Colonic mucosa (tissue), 4 donors: ENCODE measurements at places on chromosomes 2 and 18. TPM values are rescaled to one million over a fixed set of nuclear protein-coding genes. Genes with fewer than 3 reads are reported as not detected.

VWA3B gene
- 3.2 TPM for total RNA-seq

C2orf72 gene
- total RNA-seq = 44.5 TPM

ABCA12 gene
- 0.03 TPM for total RNA-seq

CPO gene
- total RNA-seq = not detected

CENPA gene
- 22.7 TPM for total RNA-seq

DCAF17 gene
- 9.7 TPM for total RNA-seq

AQP12B gene
- total RNA-seq = 7.9 TPM

REG1B gene
- total RNA-seq = not detected

- H3K4me3 ChIP-seq = no peak overlapping the region
- no peak for DNase-seq
- H3K27me3 ChIP-seq = no peaks in the 10 kb centered on the region
- no peaks in the 10 kb centered on the region for H3K4me1 ChIP-seq
- H3K27ac ChIP-seq = no peak overlapping the region
Measured at GRCh38 chr2:188422726-188423125, 131.1 kb downstream of the GULP1 start.

DNA sequence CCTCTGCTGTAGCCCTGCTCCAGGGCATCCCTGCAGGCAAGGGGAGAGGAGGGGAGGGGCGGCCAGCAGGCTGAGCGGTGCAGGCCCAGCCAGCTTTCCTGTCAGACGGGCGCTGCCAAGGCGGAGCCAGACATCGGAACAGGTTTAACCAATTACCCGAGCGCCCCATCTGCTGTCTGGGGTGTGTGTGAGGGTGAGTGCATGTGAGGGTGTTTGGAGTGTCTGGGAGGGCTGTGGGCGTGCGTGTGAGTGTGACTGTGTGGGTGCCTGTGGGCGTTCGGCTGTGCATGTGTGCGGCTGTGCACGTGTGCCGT lies 20.0 kb downstream of the EMX1 start:
- H3K4me3 ChIP-seq = no peak overlapping the region
- no peaks in the 10 kb centered on the region for H3K36me3 ChIP-seq
- no peak overlapping the region for H3K27ac ChIP-seq
- H3K27me3 ChIP-seq = no peaks in the 10 kb centered on the region

DNA sequence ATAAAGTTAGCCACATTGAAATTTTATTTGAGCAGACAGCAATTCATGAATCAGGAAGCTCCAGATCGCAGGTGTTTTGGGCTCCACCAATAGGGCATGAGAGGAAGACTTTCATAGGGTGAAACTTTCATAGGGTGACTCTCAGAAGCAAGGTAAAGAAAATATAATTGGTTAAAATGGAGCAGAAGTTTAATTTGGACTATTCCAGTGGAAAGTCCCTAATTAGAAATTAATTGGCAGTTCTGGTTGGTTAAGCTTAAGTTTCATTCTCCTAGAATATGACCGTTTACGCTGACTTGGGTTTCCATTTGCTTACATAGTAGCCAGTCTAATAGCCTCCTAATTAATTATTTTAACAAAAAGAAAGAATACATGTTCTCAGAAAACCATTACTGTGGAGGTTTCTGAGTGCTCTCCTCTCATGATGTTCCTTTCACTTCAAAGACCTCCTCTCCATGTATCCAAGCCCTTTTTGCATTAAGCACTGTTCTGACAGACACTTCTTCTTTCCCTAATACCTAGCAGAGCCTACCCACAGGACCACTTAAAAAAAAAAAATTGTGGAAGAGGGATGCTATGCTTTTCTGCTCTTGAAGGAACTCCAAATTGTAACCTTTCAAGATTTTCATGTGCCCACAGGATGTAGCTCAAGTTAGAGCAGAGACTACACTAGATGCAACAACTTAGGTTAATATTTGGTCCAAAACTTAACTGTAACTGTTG lies 99.1 kb downstream of the MREG start:
- DNase-seq = no peak
- no peaks in the 10 kb centered on the region for H3K27me3 ChIP-seq
- H3K27ac ChIP-seq = no peak overlapping the region

DNA sequence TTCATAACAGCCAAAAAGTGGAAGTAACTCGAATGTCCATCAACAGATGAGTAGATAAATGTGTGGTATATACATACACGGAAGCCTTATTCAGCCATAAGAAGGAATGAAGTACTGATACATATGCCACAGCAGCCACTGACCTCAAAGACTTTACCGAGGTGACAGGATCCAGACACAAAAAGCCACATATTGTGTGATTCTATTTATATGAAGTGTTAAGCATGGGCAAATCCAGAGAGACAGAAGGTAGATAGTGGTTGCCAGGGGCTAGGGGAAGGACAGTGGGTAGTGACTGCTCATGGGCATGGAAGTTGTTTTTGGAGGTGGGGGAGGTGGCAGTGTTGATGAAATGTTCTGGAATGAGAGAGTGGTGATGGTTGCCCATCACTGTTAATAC lies 33.9 kb downstream of the ZAP70 start:
- H3K27ac ChIP-seq = no peak overlapping the region
- no peaks in the 10 kb centered on the region for H3K4me1 ChIP-seq
- no peak overlapping the region for H3K4me3 ChIP-seq
- no peak for DNase-seq
- H3K27me3 ChIP-seq = no peaks in the 10 kb centered on the region

- no peak overlapping the region for H3K27ac ChIP-seq
- DNase-seq = no peak
- H3K4me3 ChIP-seq = no peak overlapping the region
- H3K36me3 ChIP-seq = no peaks in the 10 kb centered on the region
- no peaks in the 10 kb centered on the region for H3K27me3 ChIP-seq
Measured at GRCh38 chr2:88218981-88219380, 48.8 kb downstream of the THNSL2 start.

GRCh38 chr2:239025096-239025801 lies 177.4 kb downstream of the TWIST2 start:
- no peak overlapping the region for H3K4me3 ChIP-seq
- H3K27ac ChIP-seq = no peak overlapping the region
- H3K36me3 ChIP-seq = no peaks in the 10 kb centered on the region
- no peaks in the 10 kb centered on the region for H3K4me1 ChIP-seq
- no peak for DNase-seq

GRCh38 chr2:29894822-29895614 lies 26.4 kb downstream of the ALK start:
- no peak overlapping the region for H3K27ac ChIP-seq
- no peak overlapping the region for H3K4me3 ChIP-seq
- DNase-seq = no peak
- H3K4me1 ChIP-seq = no peaks in the 10 kb centered on the region

GRCh38 chr2:119478978-119479295 lies 45.3 kb downstream of the SCTR start:
- H3K4me3 ChIP-seq = no peak overlapping the region
- H3K36me3 ChIP-seq = no peaks in the 10 kb centered on the region
- H3K27ac ChIP-seq = no peak overlapping the region

DNA sequence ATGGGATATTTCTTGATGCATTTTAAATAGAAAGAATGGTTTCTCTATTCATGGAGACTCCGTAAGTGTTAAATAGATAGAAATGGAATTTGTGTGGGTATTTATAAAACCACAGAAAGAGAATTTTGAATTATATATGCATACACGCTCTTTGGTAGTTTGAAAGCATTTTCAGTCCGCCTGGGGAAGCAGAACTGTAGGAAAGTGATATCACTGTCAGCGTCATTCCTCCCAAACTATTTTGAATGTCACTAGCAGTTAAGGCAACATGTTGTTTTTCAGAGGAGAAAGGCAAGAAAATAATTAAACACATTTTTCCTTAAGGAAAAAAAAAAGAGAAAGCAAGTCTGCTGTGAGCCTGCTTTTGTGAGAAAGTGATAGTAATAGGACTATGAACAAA lies 8.7 kb upstream of the ERMN start:
- no peak for DNase-seq
- no peaks in the 10 kb centered on the region for H3K36me3 ChIP-seq
- H3K4me3 ChIP-seq = no peak overlapping the region

GRCh38 chr2:137000811-137001210 lies 235.5 kb downstream of the THSD7B start:
- H3K4me1 ChIP-seq = no peaks in the 10 kb centered on the region
- H3K36me3 ChIP-seq = no peaks in the 10 kb centered on the region
- no peak overlapping the region for H3K27ac ChIP-seq
- no peaks in the 10 kb centered on the region for H3K27me3 ChIP-seq

- H3K4me3 ChIP-seq = no peak overlapping the region
- H3K36me3 ChIP-seq = no peaks in the 10 kb centered on the region
- DNase-seq = no peak
- H3K27me3 ChIP-seq = no peaks in the 10 kb centered on the region
- no peak overlapping the region for H3K27ac ChIP-seq
Measured at GRCh38 chr2:58992062-58992706, 751.1 kb upstream of the FANCL start.
